ENCODE measurements at places on chromosomes 1 and 21.

- DNase-seq, result no peak
Measured at GRCh38 chr1:57195436-57195941, 228.4 kb downstream of the DAB1 start.

DNA sequence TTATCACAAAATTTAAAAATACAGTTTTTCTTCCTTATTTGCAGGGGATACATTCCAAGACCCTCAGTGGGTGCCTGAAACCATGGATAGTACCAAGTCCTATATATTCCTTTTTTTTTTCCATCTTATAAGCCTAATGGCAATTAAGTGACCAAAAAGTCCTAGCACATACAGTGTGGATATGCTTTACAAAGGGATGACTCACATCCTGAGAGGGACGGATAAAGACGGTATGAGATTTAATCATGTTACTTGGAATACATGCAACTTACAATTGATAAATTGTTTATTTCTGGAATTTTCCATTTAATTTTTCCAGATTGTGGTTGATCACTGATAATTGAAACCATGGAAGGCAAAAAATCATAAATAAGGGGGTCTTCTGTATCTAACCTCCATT is 181.2 kb upstream of the BRINP3 start:
- no peak for DNase-seq

DNA sequence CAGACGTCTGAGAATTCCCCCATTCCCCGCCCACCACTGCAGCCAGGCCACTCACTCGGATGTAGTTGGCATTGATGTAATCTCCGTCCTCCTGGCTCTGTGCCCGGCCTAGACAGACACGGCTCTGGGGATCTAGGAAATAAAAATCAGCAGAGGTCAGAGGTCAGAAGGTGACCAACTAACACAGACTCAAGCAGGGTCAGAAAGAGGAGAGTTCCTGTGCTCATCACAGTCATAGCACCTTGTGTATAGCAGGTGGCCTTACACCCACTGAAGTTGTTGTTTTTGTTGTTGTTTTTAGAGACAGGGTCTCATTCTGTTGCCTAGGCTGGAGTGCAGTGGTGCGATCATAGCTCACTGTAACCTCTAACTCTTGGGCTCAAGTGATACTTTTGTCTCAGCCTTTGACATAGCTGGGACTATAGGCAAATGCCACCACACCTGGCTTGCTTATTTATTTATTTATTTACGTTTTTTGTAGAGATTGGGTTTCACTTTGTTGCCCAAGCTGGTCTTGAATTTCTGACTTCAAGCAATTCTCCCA is 4.9 kb downstream of the PTPN7 start:
- DNase-seq, result no peak

DNA sequence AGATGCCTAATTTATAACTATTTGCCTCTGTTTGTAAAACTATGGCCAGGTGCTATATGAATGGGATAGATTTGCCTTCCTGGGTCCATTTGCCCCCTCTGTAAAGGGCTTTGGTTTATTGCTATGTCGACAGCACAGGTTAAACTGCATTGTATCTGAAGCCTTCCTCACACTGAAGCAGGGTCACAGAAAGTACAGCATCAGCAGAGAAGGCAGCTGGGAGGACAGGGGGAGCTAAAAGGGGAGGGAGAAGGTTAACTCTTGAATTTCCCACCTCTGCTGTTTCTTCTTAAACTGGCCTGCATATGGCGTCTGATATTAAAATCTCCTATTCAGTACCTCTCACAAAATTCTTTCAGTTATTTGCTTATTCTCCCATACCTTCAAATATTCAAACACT is 297.4 kb downstream of the TM2D1 start:
- DNase-seq, result no peak

DNA sequence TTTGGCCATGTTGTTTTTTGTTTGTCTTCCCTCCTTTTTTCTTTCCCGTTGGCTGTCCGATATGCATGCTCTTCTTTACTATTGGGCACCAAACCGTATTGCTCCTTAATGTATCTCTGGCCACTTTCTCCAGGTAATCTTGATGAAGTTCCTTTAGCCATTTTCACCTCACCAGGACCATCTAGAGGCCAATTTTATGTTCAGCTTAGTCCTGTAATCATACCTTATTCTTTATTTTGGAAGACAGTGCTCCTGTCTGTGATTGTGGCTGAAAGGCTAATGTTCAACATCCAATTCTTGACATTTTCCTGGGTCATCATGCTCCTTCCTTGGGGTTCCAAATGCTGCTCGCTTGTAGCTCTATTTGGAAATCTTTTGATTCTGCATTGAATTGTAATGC is 169.5 kb downstream of the S1PR1 start:
- DNase-seq, result no peak

DNA sequence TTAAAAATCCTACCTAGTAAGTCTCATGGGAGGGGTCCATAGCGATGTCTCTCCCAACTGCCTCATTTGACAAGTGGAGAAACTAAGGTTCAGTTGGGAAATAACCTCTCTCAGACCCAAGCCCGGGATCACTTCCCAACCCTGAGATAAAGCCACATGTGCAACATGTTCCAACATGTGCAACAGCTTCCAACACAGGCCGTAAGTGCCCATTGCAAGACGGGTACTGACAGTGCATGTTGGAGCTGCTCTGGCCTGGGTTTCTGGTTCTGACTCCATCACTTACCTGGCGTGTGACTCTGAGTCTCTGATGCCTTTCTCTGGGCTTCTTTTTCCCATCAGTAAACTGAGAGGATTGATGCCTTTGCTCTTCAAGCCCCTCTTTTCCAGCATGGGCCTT is 38.0 kb upstream of the FOXO6 start:
- DNase-seq, result no peak

GRCh38 chr1:167130829-167131510 is 37.1 kb downstream of the STYXL2 start:
- no peak for DNase-seq

- no peak for DNase-seq
Measured at GRCh38 chr1:209030454-209031167, 552.9 kb upstream of the CAMK1G start.

DNA sequence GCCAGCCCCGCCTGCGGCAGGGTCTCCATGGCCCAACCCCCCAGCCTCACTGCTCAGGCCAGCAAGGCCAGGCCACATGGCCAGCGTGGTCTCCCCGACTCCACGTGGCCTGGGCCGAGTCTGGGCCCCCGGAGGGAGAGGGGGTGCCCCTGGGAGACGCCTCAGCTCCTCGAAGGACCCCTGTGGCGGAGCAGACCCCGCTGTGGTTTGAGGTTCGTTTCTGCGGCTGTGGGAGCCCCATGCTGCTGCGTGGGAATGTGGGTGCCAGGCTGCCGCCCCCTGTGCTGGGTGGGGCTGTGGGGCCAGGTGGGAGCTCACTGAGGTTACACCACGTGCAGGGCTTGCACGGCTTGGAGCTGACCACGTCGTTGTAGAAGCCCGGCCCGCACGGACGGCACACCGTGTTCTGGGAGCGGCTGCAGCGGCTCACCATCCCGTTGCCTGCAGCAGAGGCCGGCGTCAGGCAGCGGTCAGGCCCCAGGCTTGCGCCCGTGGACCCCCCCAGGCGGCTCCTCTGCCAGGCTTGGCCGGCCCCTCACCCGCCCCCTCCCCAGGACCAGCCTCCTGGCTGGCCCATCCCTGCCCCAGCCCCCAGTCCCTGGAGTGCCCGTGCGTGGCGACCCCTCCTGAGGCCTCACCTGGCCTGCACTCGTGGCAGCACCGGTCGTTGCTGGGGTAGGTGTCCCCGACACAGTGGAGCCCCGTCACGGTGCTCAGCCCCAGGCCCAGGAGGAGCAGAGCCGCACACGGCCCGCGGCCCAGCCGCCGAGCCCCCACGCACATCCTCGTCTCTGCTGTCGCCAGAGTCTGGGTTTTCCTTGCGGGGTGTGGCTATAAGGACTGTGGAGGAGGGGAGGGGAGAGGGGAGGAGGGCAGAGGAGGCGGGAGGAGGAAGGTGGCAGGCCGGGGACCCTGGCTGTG is at the start of gene TNFRSF4:
Gene TNFRSF4 (minus strand): TSS at position 809 of the 921 bp plus-strand sequence. CDS start 26 bp downstream, at position 783.
- no peak for DNase-seq

DNA sequence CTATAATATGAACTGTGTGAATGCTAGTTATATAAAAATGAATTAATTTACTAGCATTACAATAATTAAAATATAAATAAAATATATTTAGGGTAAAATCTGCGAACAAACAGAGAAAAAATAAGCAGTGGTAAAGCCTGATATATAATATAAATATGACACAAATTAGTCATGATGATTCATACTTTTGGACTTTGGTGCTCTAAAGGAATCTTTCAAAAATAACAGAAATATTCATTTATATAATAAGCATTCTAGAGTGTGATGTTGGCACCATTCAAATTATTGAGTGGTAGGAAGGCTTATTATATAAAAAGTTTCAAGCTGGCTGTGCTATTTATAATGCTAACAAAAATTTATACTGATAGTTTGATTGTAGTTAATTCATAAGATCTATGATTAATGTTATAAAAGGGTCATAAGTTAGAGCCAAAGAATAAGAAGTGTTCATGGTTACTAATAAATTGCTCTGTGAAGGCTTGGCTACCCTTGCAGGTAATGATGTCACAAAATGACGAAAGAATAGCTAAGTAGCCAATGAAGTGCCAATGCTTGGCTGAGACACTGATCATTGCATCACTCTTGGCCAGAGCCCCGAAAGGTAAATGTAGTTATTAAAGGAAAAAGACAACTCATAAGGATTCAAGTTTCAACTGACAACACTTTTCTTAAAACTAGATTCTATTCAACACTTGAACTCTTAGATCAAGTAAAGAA is 108.7 kb downstream of the USH2A start:
- no peak for DNase-seq

Data from CD8-positive, alpha-beta T cell (primary cell).